ENCODE measurements at places on chromosomes 3 and 15.
A peak's percentile ranks its signal among the peaks of the same experiment; 100 is the strongest.

GRCh38 chr3:170092907-170093306, 55.1 kb downstream of the GPR160 start:
- DNase-seq, result no peak

GRCh38 chr3:4503050-4503449, 9.9 kb downstream of the ITPR1 start:
- no peak for DNase-seq

DNA sequence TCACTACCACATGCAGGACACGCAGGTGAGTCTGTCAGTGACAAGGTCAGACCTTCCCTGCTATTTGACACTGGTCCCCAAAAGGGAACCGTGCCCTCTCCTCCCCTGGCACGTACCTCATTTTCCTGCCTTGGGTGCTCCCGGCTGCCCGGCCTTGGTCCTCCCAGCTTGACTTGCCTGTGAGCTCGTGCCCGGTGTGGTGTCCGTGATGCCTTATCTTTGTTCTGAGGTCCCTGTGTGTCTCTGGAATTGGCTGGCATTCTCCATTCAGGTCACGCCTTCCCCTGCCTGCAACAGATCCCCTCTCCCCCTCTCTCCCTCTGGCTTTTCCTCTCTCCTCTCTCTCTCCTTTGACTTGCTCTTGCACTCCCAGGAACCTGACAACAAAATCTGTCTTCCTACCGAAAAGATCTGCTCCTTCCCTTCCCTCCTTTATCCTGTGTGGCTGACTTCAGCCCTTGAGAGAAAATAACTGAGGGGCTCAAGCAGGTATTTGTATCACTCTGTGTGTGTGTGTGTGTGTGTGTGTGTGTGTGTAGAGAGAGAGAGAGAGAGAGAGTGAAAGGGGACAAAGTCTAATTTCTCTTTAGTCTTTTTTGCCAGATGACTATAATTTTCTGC, at the start of gene MASP1:
Gene MASP1, minus strand, starts transcription at position 226 of the 621 bp plus-strand sequence. Its CDS starts 105 bp downstream, at position 121.
- DNase-seq, result peak; percentile 20

- DNase-seq, result no peak
Measured at GRCh38 chr15:98651581-98652220, 3.4 kb downstream of the IGF1R start.

- no peak for DNase-seq
Measured at GRCh38 chr3:105847865-105848264, 20.9 kb downstream of the CBLB start.

GRCh38 chr15:99431661-99432091, 134.1 kb upstream of the MEF2A start:
- no peak for DNase-seq

- DNase-seq, result peak; percentile 11
Measured at GRCh38 chr15:38461066-38461833, 7.3 kb downstream of the FAM98B start.
